ENCODE measurements at places on chromosomes 4 and X. TPM values are rescaled to one million over a fixed set of nuclear protein-coding genes. Genes with fewer than 3 reads are reported as not detected.

- no peak overlapping the region for H3K27ac ChIP-seq
- H3K4me1 ChIP-seq: no peaks in the 10 kb centered on the region
- H3K4me3 ChIP-seq: no peak overlapping the region
- no peaks in the 10 kb centered on the region for H3K27me3 ChIP-seq
- DNase-seq: no peak
- H3K36me3 ChIP-seq: no peaks in the 10 kb centered on the region
Measured at GRCh38 chr4:31183256-31183655, 463.1 kb downstream of the PCDH7 start.

The SPANXB1 gene
- not detected for total RNA-seq

- no peaks in the 10 kb centered on the region for H3K4me1 ChIP-seq
- H3K36me3 ChIP-seq: no peaks in the 10 kb centered on the region
Measured at GRCh38 chr4:11348449-11349088, 80.1 kb downstream of the HS3ST1 start.

The HPRT1 gene
- 7.7 TPM for total RNA-seq

The HOPX gene
- 1.4 TPM for total RNA-seq

The TRPC5OS gene
- not detected for total RNA-seq

The FGD1 gene
- total RNA-seq: 4.3 TPM

The BBS12 gene
- total RNA-seq: 2.9 TPM
